ENCODE measurements at places on chromosomes 12 and 14. TPM values are rescaled to one million over a fixed set of nuclear protein-coding genes. Genes with fewer than 3 reads are reported as not detected.
A peak's percentile ranks its signal among the peaks of the same experiment; 100 is the strongest.

RAB2B gene
- total RNA-seq = 30.6 TPM

DNA sequence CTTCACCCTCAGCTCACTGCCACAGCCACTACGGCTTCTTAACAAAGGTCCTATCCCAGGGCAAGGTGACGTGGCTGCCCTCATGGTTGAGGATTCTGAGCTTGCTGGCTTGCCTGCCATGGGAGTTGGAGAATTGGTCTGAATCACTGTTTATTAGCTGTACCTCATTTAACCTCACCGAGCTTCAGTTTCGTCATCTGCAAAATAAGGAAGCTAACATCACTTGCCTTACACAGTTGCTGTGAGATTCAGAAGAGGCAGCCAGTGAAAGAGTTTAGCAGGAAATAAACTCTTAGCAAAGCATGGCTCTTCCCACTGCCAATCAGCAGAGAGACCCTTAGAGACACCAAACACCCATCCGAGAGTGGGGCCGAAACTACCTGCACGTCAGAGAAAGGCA lies 90.1 kb upstream of the KCNA1 start:
- DNase-seq = no peak

DNA sequence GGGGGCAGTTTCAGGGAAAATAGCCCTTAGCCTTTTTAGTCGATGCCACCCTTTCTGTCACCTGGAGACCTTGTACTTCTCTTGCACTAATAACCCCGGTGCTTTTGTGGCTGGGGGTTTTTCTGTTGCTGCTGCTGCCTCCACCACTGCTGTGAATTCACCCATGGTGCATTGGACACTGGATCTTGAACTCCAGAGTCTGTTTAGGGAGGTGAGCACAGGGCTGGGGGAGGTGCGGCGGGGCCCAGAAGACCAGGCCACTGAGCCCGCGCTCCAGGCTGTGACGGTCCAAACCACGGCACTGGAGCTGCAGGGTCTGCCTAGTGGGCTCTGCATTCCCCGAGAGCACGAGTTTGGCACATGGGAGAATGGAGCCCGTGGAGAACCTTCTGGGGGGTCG lies 100.6 kb downstream of the NINJ2 start:
- no peak for DNase-seq

DNA sequence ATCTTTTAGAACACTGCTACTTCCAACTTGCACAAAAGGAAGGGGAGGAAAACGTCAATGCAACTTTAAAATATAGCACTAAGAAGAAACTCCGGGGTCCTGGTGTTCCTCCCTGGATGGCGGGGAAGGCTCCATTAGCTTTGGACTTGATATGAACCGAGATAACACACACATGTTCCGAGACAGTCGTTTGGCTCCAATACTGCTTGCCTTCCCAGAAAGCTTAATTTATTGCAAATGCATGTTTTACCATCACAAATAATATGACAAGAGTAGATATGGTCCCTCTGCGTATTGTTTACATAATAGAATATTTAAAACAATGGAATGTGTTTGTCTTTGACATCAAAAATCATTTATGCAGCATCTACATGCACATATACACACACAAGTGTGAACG lies 87.6 kb upstream of the CLMN start:
- no peak for DNase-seq

GRCh38 chr12:131894313-131894860 lies at the start of gene ULK1:
ULK1 (plus strand) TSS chr12:131894622; CDS start chr12:131895002, 380 bp downstream.
- peak; percentile 79 for DNase-seq

GRCh38 chr12:6250343-6250742 lies 50.1 kb downstream of the CD9 start:
- no peak for DNase-seq

TSPAN19 gene
- not detected for total RNA-seq

DNA sequence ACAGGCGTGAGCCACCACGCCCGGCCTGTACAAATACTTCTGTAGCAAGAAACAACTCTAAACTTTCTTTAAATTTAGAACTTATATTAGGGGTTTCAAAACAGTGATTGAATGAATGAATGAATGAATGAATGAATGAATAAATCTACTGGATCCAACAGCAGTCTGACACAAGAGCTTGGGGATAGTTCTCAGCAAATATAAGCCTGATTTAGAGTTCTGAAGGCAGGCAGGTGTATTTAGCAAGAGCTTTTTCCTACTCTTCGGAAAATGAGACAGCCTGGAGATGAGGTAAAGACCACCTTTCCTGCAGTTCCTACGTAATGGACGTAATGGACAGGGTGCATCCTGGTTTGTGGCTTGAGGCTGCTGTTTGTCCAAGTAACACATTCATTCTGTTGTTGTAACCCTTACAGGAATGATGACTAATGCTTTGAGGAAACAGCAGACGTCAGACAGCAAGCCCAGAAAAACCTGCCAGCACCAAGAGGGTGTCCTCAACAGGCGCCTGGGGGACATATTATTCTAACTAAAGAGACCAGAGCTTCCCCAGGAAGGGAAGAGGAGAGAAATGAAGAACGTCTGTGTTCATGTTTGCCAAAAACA lies 277.4 kb upstream of the SOX5 start:
- DNase-seq = peak; percentile 95

CRACR2A gene
- total RNA-seq = 15.9 TPM

DNA sequence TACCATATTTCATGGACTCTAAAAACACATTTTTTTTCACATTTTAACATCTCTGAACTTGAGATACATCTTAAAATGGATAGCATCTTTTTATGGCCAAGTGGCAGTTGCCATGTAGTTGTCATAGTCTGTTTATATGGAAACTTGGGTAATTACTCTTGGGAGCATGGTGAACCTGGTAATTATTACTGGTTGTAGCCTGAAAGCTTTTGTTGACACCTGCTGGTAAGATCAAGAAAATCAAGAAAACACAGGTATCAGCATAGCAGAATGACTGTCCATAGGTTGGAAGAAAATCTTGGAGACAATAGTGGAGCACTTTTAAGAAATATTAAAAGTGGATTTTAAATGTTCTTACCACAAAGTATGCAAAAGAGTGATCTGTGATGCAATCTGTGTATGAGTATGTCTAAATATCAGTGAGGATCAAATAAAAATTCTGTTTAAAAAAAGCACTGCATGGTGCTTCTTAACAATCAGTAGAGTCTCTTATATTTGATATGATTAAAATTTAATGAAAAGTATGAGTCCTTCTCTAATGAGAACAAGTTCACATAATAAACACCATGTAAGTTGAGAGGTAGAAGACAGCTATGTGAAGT lies 44.2 kb downstream of the TTC8 start:
- peak; percentile 32 for DNase-seq

DPPA3 gene
- not detected for total RNA-seq

GRCh38 chr14:32656601-32657000 lies 282.1 kb upstream of the NPAS3 start:
- DNase-seq = no peak

DNA sequence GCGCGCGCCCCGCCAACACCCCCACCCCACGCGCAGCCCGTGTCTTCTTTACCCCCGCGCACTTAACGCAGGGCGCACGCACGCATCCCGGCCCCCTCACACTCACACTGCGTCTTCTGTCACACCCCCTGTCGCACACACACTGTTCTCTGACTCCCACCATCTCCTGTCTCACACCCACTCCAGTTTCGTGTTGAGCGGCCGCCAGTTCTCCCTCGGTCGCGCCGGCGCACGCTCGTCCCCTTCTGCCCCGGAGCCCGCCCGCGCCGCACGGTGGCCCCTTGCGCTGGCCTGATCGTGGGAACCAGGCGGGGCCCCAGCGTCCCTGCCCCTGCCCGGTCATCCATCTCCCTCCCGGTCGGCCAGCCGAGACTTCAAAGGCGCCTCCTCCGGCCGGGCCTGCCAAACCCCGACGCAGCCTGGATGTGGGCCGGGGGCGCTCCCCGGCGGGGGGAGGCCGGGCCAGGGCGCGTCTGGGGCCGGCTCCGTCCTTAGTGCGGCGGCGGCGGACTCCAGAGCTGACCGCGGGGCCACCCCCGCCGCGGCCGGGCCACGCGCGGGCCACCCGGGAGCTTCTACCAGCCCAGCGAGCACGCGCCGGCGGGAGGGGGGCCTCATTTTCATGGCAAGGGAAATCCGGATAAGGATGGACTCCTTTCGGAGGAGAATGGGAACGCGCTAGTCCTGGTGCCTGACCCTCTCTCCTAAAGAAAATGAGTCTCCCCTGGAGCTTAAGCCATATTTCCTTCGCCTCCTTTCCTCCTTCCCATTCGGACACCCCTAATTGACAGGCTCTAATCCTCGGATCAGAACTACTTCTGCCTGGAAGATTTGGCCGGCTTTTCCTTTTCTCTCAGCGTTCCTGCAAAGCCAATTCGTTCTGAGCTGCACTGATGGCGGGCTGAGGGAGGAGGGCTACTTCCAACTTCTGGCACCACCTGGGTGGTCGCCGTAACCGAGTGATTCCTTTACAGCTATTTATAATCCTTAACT lies 82.0 kb upstream of the HMGA2 start:
- peak; percentile 53 for DNase-seq

CCDC38 gene
- not detected for total RNA-seq

GRCh38 chr12:114311974-114312373 lies 94.0 kb downstream of the TBX5 start:
- no peak for DNase-seq

DNA sequence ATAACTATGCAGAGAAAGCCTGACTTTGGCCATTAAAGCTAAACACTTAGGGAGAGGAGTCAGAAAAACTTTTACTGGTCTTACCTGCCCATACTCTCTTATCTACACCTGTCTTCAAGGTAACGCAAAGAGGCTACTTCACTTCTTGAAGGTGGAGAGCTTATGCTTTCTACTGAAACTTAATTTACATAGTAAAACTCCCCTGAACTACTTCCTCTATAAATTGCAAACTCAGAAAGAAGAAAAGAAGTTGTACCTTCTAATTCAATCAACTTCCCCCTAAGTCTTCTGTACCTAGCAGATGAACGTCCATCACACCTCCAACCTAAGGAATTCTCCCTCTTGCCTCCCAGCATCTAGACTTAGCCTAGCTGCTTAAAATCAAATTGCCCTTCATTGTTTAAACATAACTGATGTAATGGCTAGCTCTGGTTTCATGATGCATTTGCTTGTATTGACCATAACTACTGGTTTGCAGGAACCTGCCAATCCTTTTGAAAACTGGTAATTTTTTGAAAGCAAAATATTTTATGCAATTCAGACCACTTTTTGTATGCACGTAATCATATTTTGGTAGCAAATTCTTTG lies 87.7 kb downstream of the STON2 start:
- DNase-seq = no peak

GRCh38 chr14:88518592-88519512 lies 36.0 kb downstream of the PTPN21 start:
- DNase-seq = peak; percentile 6

MUCL1 gene
- total RNA-seq = not detected

OLR1 gene
- total RNA-seq = not detected

DNA sequence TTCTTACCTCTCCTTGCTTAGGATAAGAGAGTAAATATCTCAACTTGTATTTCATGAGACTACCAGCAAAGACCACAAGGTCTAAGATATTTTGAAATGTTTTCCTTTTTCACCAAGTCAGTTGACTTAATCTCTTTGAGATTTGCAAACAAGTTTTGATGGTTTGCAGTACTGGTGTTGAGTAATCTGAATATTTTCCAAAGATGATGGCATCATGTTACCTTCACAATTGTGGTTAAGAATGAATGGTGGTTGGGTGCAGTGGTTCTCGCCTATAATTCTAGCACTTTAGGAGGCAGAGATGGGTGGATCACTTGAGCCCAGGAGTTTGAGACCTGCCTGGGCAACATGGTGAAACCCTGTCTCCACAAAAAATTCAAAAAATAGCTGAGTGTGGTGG lies 225.7 kb downstream of the TMTC2 start:
- DNase-seq = no peak

DNA sequence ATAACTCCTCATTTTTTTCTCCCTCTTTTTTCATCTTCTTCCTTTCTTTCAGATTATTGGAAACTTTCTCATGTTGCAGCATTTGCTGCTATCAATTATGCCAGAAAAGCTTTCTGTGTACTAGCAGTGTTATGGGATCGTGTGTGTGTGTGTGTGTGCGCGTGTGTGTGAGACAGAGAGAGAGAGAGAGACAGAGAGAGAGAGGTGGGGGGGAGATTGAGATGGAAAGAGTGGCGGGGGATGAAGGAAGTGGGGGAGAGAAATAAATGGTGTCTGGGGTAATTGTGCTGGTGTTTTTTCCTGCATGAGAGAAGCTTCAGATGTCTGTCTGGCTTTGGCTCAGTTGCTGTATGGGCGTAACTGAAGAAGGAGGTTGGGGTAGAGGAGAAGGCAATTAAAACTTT lies 268.9 kb downstream of the RAD51B start:
- DNase-seq = no peak

SLCO1B1 gene
- not detected for total RNA-seq

DNA sequence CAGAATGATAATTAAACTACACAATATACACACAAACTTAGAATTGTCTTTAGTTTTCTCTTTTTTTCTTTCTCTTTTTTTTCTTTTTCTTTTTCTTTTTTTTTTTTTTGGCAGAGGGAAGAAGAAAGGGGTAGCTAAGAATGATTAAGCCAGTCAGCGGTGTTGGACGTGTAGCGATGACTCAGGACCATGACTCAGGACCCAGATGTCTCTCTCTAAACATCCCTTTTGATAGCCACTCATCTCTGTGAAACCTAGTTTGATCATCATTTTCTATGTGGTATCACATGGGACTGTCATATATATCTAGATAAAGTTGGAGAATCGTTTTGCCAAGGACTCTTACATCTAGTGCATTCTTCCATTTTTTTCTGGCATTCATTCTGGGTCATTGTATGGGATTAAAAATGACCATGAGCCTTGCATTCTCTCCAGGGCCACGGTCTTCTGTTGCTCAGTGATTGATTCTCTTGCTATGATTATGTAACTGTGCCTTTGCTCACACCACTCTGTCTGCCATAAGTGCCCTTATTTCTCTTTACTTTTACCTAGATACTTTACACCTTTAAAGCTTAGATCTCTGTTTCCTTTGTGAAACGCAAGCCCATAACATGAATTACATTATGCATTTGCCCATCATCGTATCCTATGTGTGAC lies 26.6 kb upstream of the NRXN3 start:
- no peak for DNase-seq

DNA sequence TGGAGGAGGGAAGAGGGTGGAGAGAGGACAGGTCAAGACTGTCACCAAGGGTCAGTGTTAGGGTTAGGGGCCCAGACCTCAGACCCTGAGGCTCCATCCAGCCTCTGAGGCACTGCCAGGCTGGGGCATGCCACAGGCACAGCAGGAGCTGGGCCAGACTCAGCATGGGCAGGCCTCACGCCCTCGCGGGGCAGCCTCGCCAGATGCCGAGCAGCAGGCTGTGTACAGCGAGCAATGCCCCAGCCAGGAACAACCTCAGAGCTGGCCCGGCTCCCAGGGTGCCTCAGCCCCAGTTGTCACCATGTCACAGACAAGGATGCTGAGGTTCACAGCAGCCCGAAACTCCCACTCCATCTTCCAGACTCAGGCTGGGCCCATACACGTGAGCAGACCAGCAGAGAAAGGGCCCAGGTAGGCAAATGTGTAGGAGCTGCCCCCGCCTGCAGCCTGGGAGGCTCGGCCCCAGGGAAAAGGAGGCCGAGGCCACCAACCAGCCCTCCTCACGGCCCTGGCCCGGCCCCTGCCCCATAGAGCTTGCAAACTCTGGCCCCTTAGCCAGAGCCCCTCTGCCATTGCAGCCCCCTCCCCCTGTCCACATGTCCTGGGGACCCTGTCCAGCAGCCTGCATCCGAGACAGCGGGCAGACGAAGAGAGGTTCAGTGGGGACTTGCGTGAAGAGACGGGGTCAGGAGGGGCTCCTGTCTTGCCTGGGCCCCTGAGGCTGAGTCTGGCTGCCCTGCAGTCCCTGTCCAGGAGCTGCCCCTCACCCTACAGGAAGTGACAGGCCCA lies 7.5 kb downstream of the C14orf180 start:
- DNase-seq = no peak

APAF1 gene
- total RNA-seq = 32.1 TPM

Data from endothelial cell of umbilical vein (primary cell).